ENCODE measurements at places on chromosomes 2 and 18.

DNA sequence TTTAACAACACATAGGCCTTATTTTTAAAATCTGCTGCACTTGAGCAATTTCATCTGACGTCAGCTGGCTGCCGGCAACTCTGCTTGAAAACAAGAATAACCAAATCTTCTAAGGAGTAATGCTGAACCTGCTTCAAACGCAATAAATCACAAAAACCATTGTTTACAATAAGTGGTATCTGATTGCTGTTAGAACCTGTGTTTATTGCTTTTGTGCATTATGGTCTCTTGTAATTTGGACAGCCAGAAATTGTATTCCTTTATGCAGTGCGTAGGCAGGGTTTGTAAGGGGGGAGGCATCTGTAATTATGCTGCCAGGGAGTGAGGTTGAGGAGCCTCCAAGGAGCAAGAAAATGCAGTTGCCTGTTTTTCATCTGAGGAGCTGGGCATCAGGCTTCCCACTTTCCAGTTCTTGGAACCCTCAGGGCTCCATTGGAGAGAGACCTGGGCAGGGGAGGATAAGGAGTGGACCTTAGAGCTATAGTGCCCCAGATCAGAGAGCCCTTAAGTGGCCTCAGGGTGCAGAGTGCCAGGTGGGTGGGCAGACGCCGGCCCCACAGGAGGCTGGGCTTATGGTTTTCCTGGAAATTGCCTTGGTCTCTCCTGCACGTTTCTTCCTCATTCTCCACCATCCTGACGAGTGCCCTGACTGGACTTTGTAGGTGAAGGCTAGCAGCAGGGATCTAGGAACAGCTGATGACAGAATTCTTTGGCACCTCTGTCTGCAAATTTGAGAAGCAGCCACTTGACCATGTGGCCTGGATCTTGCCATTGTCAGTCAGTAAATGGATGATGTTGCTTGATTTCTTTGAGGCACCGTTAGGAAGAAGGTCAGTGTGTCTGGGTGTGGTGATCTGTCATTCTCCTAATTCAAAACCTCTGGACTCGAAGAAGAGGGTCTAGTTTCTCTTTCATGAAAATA lies 129.2 kb downstream of the KLHL29 start:
- no peak for DNase-seq

- no peak for DNase-seq
Observed at GRCh38 chr2:57908736-57909161, 137.9 kb upstream of the VRK2 start.

GRCh38 chr2:153470867-153471266 lies 7.7 kb downstream of the RPRM start:
- no peak for DNase-seq

DNA sequence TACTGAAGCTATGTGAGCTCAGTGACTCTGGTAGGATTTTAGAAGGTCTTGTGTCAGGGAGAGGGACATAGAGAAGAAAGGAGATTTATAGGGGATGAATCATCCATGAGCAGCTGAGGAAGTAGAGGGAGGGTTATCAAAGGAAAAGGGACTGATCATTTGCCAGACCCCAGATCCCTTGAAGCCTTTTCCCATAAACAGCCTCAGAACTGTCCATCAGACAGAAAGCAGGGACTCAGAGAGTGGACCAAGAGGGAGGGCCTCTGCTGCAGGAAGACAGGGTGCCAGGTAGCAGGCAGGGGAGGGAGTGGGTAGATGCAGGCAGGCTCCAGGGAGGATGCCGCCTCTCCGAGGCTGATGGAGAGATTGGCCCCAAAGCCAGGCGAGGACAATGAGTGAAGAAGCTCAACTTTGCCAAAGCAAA lies 133.9 kb downstream of the TNS1 start:
- peak; percentile 75 for DNase-seq

DNA sequence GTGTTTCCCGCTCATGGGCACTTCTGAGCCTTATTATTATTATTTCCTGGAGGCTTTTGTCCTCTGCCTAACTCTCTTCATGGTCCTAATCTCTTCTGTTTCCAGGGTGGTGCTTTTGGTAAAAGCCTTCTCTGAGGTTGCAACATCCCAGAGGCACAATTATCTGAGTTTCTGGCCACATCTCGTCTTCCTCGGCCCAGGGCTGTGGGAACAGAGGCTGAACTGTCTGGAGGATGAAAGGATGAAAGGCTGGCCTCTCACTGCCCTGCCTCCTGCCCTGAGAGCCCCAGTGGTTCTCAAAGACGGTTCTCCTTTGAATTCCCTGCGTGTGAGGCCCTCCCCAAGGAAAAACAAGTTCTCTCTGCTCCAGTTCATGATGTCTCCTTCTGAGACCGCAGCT lies 13.8 kb downstream of the GYPC start:
- no peak for DNase-seq

GRCh38 chr2:157864857-157865430 lies 11.2 kb downstream of the ACVR1 start:
- no peak for DNase-seq

GRCh38 chr2:203583701-203584100 lies 48.6 kb upstream of the RAPH1 start:
- peak; percentile 63 for DNase-seq

- DNase-seq: peak; percentile 4
Observed at GRCh38 chr18:65725251-65726050, 25.4 kb upstream of the CDH7 start.

GRCh38 chr2:162538967-162539366 lies 195.0 kb downstream of the GCA start:
- no peak for DNase-seq

DNA sequence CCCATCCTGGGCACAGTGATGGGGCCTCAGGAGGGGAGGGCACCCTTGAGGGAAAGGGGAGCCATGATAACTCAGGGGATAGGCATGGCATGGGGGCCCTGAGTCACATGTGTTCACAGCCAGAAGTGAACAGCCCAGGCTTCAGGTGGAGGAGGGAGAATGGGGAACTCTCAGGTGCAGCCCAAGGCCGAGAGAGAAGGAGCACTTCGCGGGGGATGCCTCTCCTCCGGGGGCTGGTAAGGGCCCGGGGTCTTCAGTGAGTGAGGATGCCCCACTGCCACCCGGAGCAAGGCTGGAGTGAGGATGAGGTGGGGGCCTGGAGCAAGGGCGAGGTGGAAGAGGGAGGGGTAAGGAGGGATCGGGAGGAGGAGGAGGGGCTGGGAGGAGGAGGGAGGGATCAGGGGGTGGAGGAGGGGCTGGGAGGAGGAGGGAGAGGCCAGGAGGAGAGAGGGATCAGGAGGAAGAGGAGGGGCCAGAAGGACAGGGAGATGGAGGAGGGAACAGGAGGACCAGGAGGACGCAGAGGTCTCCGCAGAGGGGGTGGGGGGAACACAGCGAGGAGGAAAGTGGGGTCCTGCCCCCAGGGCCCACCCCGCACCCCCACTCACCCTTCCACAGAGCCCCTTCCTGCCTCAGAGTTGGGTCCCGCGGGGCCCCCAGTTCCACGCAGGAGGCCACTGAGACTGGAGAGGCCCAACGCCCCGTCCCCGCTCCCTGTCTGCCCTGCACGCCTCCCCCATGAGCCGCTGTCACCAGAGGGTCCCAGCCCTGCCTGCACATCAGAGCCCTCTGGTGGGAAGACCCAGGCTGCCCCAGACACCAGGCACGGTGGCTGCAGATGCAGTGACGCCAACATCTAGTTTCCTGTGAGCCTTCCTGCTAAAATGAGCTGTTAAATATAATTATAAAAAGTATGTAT lies 42.8 kb downstream of the RAMP1 start:
- DNase-seq: no peak

GRCh38 chr2:165293440-165294420 lies 54.5 kb downstream of the SCN2A start:
- peak; percentile 89 for DNase-seq

DNA sequence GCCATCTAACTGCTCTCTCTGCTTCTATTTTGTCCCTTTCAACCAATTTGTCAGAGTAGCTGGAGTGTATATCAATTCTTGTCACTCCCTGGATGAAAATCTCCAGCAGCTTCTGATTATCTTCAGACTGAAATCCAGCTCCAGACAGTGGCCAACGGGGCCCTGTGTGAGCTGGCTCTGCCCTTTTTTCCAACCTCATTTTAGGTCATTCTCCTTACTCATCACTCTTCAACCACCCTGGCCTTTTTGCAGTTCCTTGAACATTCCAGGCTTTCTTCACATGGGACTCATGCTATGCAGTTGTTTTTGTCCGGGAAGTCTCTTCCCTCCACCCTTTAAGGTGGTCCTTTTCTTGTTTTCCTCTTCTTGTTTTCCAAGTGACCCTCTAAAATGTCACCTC lies 15.4 kb upstream of the FAP start:
- peak; percentile 68 for DNase-seq

GRCh38 chr18:3605486-3605952 lies 155.5 kb downstream of the TGIF1 start:
- DNase-seq: no peak

DNA sequence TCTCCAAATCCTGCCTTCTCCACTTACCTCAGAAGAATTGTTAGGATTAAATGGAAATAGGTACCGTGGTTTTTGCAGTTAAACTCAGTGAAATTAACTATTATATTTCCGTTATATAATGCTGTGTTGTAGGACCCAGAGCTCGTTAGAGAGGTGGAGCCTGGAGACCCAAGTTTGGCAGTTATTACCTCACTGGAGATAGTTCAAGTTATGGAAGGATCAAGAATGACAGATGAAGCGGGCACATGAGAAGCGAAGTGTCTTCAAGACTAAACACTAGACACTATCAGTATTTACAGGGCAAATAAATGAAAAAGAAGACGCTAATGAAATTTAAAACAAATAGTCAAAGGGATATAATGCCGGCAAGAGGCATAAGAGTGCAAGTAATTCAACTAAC lies 866 bp downstream of the CWC22 start:
- DNase-seq: no peak

- DNase-seq: no peak
Observed at GRCh38 chr2:52289741-52290140, 1257.8 kb upstream of the NRXN1 start.

- no peak for DNase-seq
Observed at GRCh38 chr18:59959606-59960005, 59.8 kb downstream of the PMAIP1 start.

DNA sequence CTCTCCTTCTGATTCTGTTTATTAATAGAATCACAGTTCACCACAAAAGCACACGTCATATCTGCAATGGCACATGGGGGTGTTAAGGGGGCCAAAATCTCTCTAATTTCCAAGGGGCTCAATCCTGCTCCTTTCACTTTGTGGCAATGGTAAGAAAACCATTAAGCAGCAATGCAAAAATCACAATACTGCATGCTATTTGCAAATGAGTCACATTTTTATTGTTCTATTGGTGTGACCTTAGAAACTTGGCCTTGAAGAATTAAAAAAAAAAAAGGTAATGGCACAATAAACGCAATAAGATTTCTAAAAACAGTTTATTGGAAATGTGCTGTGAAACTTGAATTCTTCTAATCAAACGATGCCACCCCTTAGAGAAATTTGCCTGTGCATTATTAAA lies 251.5 kb downstream of the ZNF521 start:
- DNase-seq: no peak

GRCh38 chr2:133063775-133064174 lies 393.8 kb upstream of the LYPD1 start:
- DNase-seq: peak; percentile 18

- no peak for DNase-seq
Observed at GRCh38 chr18:50518787-50519546, 40.9 kb upstream of the MAPK4 start.

- no peak for DNase-seq
Observed at GRCh38 chr2:29213888-29214291, 98.7 kb downstream of the CLIP4 start.

GRCh38 chr2:38835990-38836389 lies 39.7 kb downstream of the DHX57 start:
- DNase-seq: no peak

- no peak for DNase-seq
Observed at GRCh38 chr2:65465857-65466256, 33.5 kb upstream of the SPRED2 start.

DNA sequence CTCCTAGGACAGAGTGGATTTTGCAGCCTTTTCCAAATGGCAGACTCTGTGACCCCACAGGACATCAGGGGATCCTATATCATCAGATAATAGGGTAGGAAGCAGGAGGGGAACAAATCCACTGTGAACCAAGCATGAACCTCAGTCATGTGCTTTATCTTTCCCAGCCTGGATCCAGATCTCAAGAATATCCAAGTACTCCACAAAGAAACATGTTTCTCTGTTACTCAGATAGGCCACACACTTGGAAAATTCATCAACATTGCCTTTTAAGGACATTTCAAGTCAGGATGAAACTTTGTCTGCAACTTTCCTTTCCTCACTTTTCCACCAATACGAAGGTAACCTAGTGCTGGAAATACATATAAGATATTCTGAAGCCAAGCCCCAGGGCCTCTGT lies 85.8 kb downstream of the RDH14 start:
- DNase-seq: peak; percentile 49

- no peak for DNase-seq
Observed at GRCh38 chr2:19731037-19731436, 170.7 kb downstream of the TTC32 start.

DNA sequence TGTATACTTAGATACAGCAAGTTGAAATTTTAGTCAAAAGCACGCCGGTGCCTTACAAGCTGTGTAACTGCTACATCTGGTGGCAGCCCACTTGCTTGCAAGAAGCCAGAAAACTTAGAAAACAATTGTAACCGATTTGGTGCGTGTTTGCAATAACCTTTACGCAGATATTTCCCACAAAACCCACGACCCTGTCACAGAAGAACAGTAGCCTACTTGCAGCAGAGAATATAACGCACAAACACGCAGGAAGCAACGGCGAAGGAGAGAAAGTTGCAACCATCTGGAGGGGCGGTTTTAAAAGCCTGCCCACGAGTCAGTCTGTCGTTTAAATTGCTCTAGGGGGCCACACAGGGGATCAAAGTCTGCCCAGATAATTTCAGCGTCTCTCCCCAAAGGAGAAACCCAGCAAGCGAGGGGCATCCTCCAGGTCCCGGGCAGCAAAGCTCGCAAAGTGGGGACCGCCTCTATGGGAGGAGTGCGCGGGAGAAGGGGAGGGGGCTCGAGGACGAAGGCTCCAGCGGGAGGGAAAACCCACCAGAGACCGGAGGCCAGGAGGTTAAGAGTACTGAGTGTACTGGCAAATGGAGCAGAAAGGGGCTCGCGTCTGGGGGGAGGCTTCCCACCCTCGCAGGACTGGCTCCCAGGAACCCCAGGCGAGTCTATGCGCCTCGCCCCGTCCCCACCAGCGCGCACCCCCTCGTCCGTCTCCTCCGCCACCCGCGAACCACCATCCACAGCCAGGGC lies 1.1 kb downstream of the TLK1 start:
- peak; percentile 64 for DNase-seq

DNA sequence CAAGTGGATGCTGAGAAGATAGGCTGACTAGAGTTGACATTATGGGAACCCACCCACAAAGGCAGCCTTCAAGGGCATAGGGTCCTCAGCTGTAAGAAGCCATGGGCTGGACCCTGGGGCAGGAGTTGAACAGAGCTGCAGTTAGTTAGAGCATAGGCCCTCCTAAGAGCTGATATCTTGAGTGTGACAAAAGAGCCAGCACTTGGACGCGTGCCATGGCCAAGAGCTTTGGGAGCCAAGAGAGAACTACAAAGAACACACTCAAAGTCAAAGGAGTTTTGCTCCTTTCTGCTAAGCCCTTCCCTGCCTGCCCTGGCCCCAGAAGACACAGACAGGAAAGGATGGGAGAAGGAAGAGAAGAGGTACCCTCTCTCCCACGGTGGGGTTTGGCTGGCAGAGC lies 29.9 kb upstream of the AGAP1 start:
- DNase-seq: no peak

- DNase-seq: no peak
Observed at GRCh38 chr2:67955748-67956603, 106.8 kb downstream of the C1D start.

- DNase-seq: no peak
Observed at GRCh38 chr2:213490087-213490486, 205.8 kb downstream of the SPAG16 start.

GRCh38 chr2:176164611-176165369 lies 7.7 kb downstream of the HOXD3 start:
- DNase-seq: no peak

- no peak for DNase-seq
Observed at GRCh38 chr2:62686012-62686685, 19.4 kb upstream of the EHBP1 start.

Measured in fibroblast of skin of abdomen (primary cell).